Activated CD4-positive, alpha-beta T cell treated with anti-CD3 and anti-CD28 coated beads for 36 hours (primary cell): ENCODE measurements at places on chromosomes 13 and 19.

GRCh38 chr13:54004026-54004699 lies 975.5 kb downstream of the OLFM4 start:
- no peaks in the 10 kb centered on the region for H3K36me3 ChIP-seq
- no peak for DNase-seq
- no peaks in the 10 kb centered on the region for H3K4me1 ChIP-seq
- no peaks in the 10 kb centered on the region for H3K27me3 ChIP-seq
- no peak overlapping the region for H3K27ac ChIP-seq

- H3K4me3 ChIP-seq: no peak overlapping the region
- no peaks in the 10 kb centered on the region for H3K4me1 ChIP-seq
- no peaks in the 10 kb centered on the region for H3K27me3 ChIP-seq
- no peak for DNase-seq
These were observed 495.4 kb downstream of the TBC1D4 start for GRCh38 chr13:74986609-74987008.

GRCh38 chr13:73935991-73936390 lies 198.2 kb downstream of the KLF12 start:
- no peak overlapping the region for H3K27ac ChIP-seq
- H3K4me3 ChIP-seq: no peak overlapping the region
- no peak for DNase-seq
- H3K27me3 ChIP-seq: no peaks in the 10 kb centered on the region
- H3K36me3 ChIP-seq: peaks cover 15% of the 10 kb centered on the region

DNA sequence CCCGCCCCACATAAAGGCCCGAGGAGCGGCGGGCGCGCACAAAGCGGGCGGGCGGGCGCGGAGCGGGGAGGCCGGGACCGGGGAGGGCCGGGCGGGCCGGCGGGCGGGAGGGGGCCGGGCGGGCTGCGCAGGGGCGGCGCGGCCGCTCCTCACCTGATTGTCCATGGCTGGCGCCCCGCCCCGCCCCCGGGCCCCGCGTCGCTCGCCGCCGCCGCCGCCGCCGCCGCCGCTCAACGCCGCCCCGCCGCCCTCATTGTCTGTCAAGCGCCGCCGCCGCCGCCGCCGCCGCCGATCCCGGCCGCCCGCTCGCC lies 200 bp downstream of the MLLT1 start:
- H3K36me3 ChIP-seq: peaks cover 15% of the 10 kb centered on the region
- peaks cover 38% of the 10 kb centered on the region for H3K4me1 ChIP-seq
- peak overlapping the region; percentile 54 for H3K4me3 ChIP-seq
- no peak for DNase-seq

DNA sequence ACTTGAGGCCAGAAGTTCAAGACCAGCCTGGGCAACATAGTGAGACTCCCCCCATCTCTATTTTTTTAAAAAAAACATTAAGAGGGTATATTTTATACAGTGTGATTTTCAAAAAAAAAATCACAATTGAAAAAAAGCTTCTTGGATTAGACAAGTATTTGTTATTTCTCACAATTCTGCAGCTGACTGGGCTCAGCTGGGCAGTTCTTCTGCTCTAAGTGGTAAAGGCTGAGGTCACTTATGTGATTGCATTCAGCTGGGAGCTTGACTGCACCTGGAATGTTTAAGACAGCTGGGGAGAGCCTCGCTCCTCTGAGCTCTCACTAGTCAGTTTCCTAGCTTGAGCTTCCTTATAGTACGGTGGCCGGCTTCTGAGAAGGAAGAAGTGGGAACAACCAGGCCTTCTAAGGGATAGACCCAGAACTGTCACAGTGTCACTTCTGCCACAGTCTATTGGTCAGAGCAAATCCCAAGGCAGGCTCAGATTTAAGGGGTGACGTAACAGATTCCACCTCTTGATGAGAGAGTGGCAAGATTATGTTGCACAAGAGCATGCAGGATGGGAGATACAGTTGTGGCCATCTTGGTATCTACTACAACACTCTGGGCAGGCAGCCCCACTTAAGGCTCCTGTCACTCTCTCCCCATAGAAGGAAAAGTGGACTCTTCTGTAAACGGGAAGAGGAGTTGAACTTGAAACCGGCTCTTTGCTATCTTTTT lies 19.7 kb upstream of the IRGC start:
- peaks cover 16% of the 10 kb centered on the region for H3K4me1 ChIP-seq
- H3K36me3 ChIP-seq: peaks cover under 1% of the 10 kb centered on the region
- no peak overlapping the region for H3K4me3 ChIP-seq
- H3K27ac ChIP-seq: no peak overlapping the region
- peaks cover 18% of the 10 kb centered on the region for H3K27me3 ChIP-seq
